WTC11 (cell line): ENCODE measurements at places on chromosomes 1 and 21.

DNA sequence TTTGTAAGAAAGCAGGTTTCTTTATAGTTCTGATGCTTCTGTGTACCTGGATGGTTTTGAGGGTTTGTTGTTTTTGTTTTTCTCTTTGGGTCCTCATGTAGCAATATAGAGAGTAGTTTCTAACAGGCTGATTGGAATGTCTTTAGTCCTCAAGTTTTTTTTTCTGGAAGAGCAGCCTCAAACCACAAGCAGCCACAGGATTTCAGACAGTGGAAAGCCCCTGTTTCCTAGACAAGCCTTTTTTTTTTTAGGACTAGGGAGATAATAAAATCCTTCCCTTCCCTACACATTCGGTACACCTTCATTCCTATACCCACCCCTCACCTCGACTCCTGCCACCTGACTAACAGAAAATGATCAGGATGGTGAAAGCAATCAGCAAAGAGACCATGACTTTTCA is 47.6 kb downstream of the ACP6 start:
- H3K27me3 ChIP-seq = no peaks in the 10 kb centered on the region
- no peak for DNase-seq

DNA sequence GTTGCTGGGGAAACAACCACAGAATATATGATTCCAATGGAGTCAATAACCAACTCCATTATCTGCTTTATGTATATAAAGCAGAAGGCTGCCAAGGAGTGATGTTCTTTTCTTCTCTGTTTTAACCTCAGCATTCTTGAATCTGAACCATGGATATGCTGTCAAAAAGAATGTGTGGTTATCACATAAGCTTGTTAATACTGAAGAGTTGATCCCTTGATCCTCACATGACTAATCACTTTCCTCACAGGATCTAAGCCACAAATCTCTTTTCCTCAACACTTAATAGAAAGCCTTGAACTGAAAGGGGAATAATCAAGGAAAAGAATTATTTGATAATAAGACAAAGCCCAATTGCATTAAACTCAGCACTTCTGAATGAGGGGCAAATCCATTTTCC is 271.3 kb upstream of the KIAA0040 start:
- DNase-seq = no peak
- no peaks in the 10 kb centered on the region for H3K36me3 ChIP-seq
- H3K4me1 ChIP-seq = no peaks in the 10 kb centered on the region
- no peak overlapping the region for H3K27ac ChIP-seq

DNA sequence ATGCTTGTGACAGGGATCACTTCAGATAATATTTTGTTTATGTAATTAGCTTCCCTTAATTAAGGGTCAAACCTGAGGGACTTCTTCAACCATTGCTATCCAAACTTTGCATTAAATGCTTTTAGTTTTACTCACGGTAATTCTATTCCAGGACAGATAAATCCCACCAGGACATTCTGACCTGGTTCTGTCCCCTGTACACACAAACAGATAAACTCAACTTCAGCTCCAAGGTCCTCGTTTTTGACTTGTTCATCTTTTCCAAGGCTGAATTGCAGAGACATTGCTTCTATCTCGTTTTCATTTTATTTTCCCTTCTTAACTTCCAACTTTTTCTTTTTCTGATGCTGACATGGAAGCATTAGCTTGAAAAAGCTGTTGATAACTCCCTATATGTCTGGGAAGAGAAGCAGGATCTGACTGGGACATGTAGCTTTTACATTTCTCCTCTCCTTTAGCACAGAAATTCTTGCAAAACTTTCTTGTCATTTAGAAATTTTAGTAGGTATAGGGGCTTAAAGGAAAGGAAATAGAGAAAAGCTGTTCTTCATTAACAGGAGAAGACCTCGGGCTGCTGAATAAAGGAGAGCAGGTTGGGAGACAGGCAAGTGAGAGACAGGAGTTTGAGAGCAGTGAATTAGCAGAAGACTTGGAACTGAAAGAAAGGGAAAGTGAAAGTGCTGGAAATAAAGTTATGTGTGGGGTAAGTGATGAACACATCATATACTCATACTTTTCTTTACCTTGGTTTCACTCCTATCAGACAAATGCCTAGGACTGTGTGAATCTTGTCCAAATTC is 231.7 kb upstream of the B3GALT2 start:
- no peak overlapping the region for H3K4me3 ChIP-seq
- H3K36me3 ChIP-seq = no peaks in the 10 kb centered on the region

- H3K27ac ChIP-seq = peak overlapping the region; percentile 47; the same call in 1 of the 2 replicates
- peaks cover 20% of the 10 kb centered on the region for H3K4me1 ChIP-seq
- H3K4me3 ChIP-seq = no peak overlapping the region
- no peak for DNase-seq
- no peaks in the 10 kb centered on the region; the same call in 1 of the 2 replicates for H3K27me3 ChIP-seq
- no peaks in the 10 kb centered on the region for H3K36me3 ChIP-seq
Observed at GRCh38 chr1:47875831-47876586, 121.2 kb downstream of the TRABD2B start.

DNA sequence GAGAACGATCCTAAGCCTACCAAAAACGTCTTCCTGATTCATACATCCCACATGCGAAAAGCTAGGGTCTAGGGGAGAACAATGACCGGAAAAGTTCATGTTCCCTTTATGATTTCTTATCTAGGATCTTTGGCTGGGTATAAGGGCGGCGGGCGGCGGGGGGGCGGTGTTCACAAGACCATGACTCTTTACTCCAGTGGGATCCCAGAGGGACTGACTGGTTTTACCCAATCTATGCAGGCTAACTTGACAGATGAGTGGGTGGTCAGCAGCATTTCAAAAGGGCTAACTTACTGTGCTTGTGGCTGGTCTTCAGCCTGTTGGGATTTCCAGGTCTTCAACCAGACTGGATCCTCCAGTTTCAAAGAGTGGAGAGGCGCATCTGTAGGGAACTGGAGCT is 40.3 kb downstream of the CNIH3 start:
- H3K4me1 ChIP-seq = 0 out of 2 replicates have a peak, but pooled peaks cover 8% of the 10 kb centered on the region
- DNase-seq = no peak
- no peak overlapping the region for H3K4me3 ChIP-seq
- H3K27me3 ChIP-seq = no peaks in the 10 kb centered on the region

DNA sequence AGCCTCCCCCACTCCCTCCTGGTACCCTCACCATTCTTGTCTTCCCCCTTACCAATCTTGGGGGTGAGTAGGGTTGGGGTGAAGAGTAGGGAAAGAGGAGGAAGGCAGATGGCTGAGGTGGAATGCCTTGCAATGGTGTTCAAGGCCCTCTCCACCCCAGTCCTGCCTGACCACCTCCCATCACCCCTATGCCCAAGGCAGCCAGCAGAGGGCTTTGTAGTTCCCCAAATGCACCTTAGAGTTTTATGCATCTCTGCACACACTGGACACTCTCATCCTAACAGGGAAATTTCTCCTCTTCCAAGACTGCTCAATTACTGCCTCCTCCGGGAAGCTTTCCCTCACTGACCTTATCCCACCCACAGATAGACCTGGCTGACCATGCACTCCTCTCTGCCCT is 15.4 kb downstream of the KIF17 start:
- H3K27me3 ChIP-seq = no peaks in the 10 kb centered on the region; the same call in 1 of the 2 replicates
- H3K36me3 ChIP-seq = peaks cover 2% of the 10 kb centered on the region; the same call in 1 of the 2 replicates
- H3K4me1 ChIP-seq = peaks cover under 1% of the 10 kb centered on the region; the same call in 1 of the 2 replicates
- no peak overlapping the region for H3K27ac ChIP-seq
- no peak overlapping the region for H3K4me3 ChIP-seq
